C1 segment of cervical spinal cord (tissue), 14 donors: ENCODE measurements at places on chromosomes 12 and 14.

- DNase-seq = no peak
These were observed 606 bp downstream of the PRIMA1 start for GRCh38 chr14:93787465-93788292.

DNA sequence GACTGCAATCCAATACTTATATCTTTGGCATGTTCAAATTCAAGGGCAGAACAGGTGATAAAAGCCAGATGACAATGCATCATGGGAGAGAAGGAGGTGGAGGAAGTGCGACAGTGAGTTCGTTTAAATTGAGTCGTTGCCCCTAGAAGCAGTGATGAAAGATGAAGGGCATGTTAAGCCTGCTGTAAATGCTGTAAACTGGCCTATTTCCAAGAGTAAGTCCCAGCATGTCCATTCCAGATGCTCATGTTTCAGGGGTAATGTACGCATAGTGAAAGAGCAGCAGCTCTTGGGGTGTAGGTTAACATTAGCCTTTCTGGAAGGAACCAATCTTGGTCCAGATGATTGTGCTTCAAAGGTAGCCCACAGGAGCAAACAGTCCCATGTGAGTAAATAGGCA, 97.1 kb downstream of the C2CD5 start:
- DNase-seq = no peak

DNA sequence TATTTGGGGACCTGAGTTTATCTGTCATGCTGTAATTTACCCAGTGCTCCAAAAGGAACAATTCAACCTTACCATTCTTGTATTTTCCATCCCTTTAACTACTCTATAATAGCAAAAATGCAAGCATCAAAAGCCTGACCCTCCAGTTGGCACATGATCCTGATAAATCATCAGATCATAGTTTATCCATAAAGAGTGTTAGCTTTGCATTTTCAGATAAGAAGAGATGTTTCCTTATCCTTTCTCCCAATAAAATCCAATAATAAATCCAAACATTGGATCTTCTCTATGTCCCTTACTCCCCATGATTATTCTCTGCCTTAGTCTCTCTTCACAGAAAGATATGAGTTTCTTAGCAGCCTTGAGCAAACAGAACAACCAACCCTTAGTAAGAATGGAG, 134.9 kb downstream of the FSCB start:
- DNase-seq = no peak

DNA sequence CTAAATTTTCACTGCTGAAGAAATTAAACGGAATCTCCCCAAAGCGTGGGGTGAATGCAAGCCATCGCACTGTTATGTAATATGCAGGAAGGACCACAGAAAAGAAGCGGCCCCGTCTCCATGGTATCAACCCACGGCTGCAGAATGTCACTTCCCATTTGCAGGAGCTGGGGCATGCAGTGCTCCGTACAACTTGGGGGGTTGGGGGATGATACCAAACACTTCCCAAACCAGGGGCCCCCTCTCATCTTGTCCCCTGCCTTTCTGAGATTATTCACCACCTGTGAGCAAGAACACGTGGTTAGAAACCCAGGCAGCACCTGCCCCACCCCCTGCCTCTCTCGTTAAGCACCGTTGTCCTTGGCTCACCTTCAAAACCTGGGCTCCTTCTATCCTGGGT, 505.1 kb upstream of the TMEM132C start:
- no peak for DNase-seq

DNA sequence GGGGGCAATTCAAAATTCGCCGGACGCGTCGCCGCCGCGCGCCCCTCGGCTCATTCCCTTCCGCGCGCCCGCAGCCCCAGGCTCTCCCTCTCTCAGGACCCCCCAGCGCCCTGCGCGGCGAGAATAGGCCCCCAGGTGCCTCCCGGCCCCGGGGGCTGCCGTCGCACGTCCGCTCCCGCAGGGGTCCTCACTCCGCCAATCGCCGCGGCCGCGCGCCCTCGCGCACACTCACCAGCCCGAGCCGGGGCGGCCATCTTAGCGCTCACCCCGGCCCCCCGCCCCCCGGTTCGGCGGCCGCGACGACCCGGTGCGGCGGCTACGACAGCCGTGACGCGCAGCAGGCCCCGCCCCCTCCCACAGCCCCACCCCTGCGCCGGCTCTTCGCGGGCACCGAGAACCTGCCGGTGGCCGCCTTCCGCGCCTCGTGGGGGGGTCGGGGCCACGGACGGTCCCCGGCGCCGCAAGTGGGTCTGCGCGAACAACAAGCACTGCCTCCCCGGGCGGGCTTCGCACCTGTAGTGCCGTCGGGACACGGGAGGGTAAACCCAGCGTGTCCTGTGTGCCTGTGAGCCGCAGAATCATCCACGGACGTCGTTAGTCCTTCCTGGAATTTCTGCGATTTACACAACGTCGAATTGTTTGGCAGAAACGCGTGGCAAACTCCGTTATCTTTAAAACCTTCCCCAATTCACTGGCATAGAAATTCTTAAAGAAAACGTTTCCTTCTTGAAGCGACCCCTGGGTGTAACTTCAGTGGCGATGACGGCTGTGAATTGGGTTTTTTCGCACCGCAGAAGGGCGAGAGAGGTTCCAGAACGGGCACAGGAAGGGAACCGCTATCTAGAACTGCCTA, 2.5 kb downstream of the USP44 start:
- peak; percentile 8 for DNase-seq

- DNase-seq = no peak
These were observed 78.6 kb downstream of the LRRC9 start for GRCh38 chr14:59998564-59998963.

DNA sequence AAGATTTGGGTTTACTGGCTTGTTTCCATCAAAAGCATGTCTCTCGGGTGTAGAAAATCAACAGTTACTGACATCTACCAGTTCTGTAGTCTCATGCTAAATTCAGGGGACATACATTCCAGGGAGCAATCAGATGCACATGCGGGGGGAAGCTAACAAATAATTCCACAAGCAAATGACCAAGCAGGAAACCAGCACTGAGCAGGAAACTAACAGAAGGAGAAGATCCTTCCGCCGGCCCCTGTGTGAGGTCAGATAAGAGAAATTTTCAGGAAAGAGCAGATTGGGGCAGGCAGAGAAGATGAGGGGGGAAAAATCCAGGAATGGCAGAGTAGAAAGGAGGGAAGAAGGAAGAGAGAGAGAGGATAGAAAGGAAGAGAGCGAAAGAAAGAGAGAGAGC, 127.6 kb upstream of the TMCC3 start:
- DNase-seq = no peak

DNA sequence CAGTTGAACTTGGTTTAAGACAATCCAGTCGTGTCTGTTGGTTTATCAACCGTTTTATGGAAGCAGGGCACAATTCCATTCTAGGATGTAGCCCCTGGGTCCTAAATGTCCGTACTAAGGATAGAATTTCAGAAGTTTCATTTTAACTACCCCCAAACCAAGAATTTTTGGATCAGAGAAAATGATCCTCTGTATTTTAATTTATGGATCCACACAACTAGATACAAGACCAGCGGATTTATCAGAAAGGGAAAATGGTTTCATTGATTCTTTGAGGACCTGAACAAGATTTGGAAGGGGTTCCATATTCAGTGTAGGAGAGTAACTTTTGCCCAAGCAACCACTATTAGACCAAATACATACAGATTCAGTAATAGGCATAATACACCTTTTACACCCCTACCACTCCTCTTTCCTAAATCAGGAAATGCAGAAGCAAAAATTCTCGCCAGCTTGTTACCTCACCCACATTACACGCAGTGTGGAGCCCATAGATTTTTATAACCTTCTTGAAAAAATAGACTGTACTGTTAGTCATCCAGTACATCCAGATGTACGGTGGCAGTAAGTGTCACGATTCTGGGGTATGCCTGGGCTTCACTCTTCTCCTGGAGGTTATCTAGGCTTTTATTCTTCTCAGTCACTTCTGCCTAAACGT, 1.4 kb upstream of the FBXL14 start:
- DNase-seq = no peak

- no peak for DNase-seq
These were observed 356.5 kb upstream of the ATP2B1 start for GRCh38 chr12:90064852-90065801.

- DNase-seq = no peak
These were observed 881 bp downstream of the PYGL start for GRCh38 chr14:50943261-50943942.

DNA sequence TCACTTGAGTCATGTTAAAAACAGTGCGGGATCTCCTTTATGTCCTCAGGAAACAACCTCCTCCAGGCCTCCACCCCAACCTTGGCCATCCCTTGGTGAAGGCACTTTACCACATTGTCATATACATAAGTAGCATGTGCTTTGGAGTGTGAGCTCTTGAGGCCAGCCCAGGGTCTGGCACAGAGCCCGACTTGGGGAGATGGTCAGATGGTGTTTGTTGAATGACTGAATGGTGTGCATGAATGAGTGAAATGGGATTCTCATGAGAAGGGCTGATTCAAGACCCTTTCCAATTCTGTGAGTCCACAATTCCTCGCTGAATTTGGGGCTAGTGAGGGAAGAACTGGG, 52.9 kb upstream of the DLK1 start:
- DNase-seq = no peak

GRCh38 chr12:112846619-112847018, 55.1 kb downstream of the RPH3A start:
- DNase-seq = no peak

- DNase-seq = no peak
These were observed 248.0 kb upstream of the DIO3 start for GRCh38 chr14:101313268-101313667.

- no peak for DNase-seq
These were observed 211.9 kb upstream of the BMP4 start for GRCh38 chr14:54168489-54168888.

DNA sequence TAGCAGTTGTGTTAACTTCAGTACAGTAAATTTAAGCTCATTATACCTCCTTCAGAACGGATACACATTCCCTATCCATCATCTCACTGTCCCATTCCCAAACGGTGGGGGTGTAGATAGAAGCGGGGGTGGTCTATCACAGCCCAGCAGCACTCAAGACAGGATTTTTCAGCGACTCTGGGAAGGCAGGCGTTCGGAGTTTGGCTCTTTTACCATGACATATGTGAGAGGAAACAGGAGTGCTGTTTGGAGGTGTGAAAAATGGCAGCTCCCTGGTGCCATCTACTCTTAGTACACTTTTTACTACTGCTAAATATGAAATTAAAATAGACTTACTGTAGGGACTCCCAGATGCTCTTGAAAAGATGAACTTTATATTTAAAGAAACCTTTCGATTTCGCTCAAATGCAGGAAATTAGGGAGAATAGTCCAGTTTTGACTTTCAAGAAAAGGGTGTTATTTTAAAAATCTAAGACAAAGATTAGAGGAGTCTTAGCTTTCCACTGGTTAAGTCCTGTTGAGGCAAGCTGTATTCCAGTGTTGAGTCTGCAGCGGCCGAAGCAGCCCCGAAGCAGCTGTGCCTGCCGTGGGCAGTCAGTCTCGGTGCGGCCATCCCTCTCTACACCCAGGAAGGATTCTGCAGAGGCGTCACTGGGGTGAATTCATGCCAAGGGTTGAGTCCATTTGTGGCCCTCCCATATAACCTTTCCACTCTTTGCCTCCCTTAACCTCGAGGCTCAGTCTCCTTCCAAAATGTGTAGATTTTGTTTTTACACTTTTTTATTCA, 42.1 kb downstream of the KCNMB4 start:
- no peak for DNase-seq

GRCh38 chr12:229441-230191, 15.7 kb upstream of the SLC6A12 start:
- DNase-seq = no peak

GRCh38 chr12:71556448-71556847, 107.2 kb downstream of the ZFC3H1 start:
- DNase-seq = no peak

DNA sequence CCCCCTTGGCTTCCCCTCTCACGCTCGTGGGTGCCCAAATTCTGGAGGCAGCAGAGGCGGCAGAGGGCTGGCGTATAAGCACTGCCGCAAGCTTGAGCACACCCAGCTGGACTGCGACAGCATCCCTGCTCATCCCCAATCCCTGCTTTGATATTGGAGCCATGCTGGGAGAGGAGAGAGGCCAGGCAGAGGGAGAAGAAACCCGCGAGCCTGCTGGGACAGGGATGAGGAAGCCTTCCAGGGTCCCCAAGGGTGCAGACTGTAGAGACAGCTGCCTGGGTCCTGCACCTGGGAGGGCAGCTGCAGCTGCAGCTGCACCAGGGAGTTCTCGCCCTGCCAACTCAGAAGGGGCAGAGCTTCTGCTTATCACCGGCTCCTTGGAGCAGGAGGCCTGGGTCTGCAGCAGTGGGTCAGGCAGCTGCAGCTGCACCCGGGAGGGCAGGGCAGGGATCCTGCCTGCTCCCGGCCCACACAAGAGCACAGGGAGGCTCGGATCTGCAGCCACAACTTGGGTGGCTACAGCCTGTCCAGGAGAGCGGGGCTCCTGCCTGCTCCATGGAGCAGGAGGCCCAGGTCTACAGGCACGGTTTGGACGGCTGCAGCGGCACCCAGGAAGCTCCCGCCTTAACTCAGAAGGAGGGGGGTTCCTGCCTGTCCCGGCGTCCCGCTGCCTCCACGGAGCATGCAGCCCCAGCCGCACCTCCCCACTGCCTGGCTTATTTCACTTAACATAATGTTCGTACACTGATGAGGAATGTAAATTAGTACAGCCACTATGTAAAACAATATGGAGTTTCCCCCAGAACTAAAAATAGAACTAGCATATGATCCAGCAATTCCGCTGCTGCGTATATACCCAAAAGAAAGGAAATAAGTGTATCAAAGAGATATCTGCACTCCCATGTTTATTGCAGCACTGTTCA, 60.4 kb upstream of the SGPP1 start:
- DNase-seq = no peak

GRCh38 chr14:90277581-90278198, 21.3 kb downstream of the PSMC1 start:
- DNase-seq = no peak

DNA sequence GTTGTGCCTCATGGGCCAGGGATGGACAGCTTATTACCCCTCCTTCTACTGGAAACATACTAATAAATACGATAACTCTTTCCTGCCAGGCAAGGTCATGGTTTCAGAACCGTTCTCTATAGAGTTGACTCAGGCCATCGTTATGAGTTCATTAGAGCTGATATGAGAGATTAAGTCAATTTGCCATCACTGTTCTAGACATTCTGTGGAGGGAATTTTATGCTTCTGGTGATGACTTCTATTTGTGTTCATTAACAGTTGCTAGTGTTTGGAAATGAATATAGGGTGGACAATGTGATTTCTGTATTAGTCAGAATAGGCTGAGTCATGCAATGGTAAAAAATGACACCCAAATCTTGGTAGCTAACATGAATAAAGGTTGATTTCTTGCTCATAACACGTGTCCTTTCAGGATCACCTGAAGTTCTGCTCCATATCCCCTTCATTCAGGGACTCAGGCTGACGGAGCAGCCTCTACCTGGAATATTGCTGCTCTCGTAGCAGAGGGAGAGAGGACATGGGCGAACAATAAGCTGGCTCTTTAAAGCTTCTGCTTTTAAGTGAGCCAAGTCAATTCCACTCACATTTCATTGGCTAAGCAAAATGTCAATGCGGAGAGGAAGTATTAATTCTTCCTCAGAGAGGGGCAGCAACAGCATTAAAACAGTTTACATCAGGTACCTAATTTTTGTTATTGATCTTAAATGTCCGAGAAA, 18.5 kb upstream of the TBPL2 start:
- DNase-seq = no peak

GRCh38 chr12:119211884-119212283, 33.2 kb downstream of the HSPB8 start:
- DNase-seq = no peak

- no peak for DNase-seq
These were observed 195.9 kb upstream of the FBXO33 start for GRCh38 chr14:39628087-39628486.

- no peak for DNase-seq
These were observed 107.6 kb upstream of the SFSWAP start for GRCh38 chr12:131603106-131603938.
